Nasal cavity respiratory epithelium epithelial cell of viscerocranial mucosa (primary cell): ENCODE measurements at places on chromosomes 1 and 21. TPM values are rescaled to one million over a fixed set of nuclear protein-coding genes. Genes with fewer than 3 reads are reported as not detected.

The PALMD gene
- total RNA-seq, result 1.7 and 15.5 TPM in 2 replicates

The PER3 gene
- 6.5 and 7.7 TPM in 2 replicates for total RNA-seq

The TIE1 gene
- total RNA-seq, result 0.14 and 0.34 TPM in 2 replicates

The KPRP gene
- 0.34 TPM in 1 of 2 replicates, not detected in the other for total RNA-seq

The LEMD1 gene
- 1.5 and 6.8 TPM in 2 replicates for total RNA-seq

The MARCKSL1 gene
- 4.4 and 17.9 TPM in 2 replicates for total RNA-seq

The TCHHL1 gene
- not detected in 2 replicates for total RNA-seq

The MMEL1 gene
- 0.57 TPM in 1 of 2 replicates, not detected in the other for total RNA-seq

The CD1C gene
- total RNA-seq, result not detected in 2 replicates

The CR1L gene
- total RNA-seq, result not detected in 2 replicates

The RHD gene
- total RNA-seq, result not detected in 2 replicates

The SLAMF1 gene
- not detected in 2 replicates for total RNA-seq

The LUZP1 gene
- 32.5 and 69.3 TPM in 2 replicates for total RNA-seq

The FCAMR gene
- under 0.01 TPM in 1 of 2 replicates, not detected in the other for total RNA-seq

The B3GALT2 gene
- not detected in 2 replicates for total RNA-seq

The TMPRSS3 gene
- total RNA-seq, result 0.07 TPM in 1 of 2 replicates, not detected in the other

The HHIPL2 gene
- under 0.01 and 0.07 TPM in 2 replicates for total RNA-seq

The CD2 gene
- total RNA-seq, result not detected in 2 replicates

The PBX1 gene
- total RNA-seq, result 1.0 and 18.7 TPM in 2 replicates

The ZBTB40 gene
- 9.9 and 14.8 TPM in 2 replicates for total RNA-seq

The PTPN14 gene
- 55.7 and 72.8 TPM in 2 replicates for total RNA-seq

The GJB3 gene
- 113 and 120 TPM in 2 replicates for total RNA-seq

The FMN2 gene
- total RNA-seq, result not detected in 2 replicates

The SPRR2F gene
- total RNA-seq, result not detected in 2 replicates

The MYOC gene
- not detected in 2 replicates for total RNA-seq

The BTBD19 gene
- total RNA-seq, result 1.4 and 1.9 TPM in 2 replicates

The TRIM63 gene
- total RNA-seq, result 0.07 and 0.68 TPM in 2 replicates

The UQCRH gene
- total RNA-seq, result 214 and 239 TPM in 2 replicates
